ENCODE measurements at places on chromosomes 7 and 10.

DNA sequence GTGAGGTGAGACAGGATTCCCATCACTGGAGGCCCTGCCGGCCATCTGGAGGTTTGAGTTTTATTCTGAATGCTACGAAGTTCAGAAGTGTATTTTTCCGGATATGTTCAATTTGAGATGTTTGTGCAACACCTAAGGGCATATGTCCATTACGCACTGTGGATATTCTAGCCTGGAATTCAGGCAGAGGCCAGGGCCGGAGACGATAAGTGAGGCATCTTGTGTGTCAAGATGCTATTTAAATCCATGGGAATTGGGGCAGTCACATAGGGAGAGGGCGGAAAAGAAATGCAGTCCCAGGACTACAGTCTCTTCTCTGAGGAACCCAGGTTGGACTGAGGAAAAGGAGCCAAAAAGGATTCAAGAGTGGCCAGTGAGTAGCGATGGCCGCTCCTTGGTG lies 1.9 kb upstream of the SUV39H2 start:
- DNase-seq: no peak

DNA sequence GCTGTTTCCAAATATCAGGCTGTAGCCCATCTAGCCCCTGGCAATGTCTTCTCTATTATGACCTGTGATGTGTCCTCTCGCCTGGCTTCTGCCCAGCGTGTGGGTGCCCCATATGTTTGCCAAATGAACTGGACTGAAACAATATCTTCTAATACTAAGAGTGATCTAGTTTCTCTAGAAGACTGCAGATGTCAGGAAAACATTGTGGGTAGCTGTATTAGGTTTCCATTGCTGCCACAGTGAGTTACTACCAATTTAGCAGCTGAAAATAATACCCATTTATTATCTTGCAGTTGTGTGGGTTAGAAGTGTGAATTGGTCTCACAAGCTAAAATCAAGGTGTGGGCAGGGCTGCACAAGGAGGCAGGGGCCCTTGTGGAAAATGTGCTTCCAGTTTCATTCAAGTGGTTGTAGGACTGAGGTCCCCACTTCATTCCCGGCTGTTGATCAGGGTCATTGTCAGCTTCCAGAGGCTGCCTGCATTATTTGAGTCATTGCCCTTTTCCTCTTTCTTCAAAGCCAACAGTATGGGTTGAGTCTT lies 202.8 kb upstream of the BMPER start:
- no peak for DNase-seq

GRCh38 chr10:78782441-78782840 lies 286.3 kb upstream of the ZMIZ1 start:
- DNase-seq: no peak

DNA sequence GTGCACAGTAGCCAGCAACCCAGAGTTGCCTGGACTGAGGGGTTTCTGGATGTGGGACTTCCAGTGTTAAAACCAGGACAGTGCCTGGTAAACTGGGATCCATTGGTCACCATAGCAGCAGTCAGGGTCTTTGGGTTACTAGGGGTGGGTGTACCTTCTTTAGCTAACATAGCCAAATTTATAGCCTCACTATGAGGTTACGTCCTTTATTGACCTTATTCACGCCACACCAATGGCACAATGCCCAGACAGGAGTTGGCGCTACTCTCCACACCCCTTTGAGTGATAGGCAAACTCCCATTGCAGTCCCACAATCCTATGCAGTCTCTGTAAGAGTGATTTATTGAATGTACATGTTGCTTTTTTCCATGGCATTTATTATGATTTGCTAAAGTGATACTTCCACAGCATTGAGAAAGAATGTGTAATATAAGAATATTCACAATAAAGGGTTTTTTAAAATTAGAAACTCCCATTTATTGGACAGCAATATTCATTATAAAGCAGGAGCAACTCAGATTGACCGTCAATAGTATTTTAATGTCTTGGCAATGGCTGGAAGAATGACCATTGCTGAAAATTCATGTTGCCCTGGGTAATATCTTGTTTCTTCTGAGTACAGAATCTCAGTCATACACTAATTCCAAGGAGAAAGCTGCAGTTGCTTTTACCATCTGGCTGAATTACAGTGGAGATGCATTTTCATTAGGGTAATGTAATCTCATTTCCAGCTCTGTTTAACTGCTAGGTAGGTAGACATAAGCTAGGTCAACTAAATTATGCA lies 26.1 kb downstream of the IFIT5 start:
- DNase-seq: no peak

All from HS-27A (cell line).